ENCODE measurements at places on chromosomes 4 and X.

DNA sequence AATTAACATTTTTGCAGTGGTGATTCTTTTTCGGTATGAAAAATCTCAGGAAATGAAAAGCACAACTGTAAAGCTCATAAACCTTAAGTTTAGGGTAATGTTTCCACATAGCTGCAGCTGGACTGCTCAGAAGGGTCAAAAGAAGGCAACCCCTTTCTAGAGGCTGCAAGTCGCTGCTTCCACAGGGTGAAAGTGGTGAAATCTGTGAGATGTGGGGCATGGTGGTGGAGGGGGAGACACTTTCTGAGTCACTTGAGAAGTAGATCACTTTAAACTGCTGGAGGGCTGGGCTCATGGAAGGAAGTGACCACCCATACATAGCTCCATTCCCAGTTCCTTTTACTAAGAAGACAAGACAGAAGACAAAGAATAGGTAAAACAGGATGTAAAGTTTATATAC lies 8.7 kb downstream of the SFRP2 start:
- no peak for DNase-seq

- no peak for DNase-seq
These were observed 47.6 kb downstream of the SH3KBP1 start for GRCh38 chrX:19839770-19840254.

DNA sequence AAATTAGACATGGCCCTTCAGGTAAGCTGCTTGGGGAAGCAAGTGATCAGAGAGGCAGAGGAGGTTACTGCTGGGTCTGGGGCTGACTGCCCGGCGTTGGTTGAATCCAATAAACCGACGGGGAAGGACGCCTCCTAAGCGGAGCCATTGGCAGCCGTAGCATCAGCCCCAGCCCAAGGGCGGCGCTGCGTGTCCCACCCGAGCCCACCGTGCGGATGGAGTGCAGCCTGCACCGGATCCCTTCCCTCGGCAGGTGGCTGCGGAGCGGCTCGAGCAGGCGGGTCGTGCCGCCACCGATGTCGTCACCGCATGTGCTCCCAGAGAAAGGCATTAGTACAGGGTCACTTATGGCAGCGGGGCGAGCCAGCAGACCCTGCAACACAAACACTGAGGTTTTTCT lies 82.1 kb downstream of the ALPK1 start:
- DNase-seq, result no peak

DNA sequence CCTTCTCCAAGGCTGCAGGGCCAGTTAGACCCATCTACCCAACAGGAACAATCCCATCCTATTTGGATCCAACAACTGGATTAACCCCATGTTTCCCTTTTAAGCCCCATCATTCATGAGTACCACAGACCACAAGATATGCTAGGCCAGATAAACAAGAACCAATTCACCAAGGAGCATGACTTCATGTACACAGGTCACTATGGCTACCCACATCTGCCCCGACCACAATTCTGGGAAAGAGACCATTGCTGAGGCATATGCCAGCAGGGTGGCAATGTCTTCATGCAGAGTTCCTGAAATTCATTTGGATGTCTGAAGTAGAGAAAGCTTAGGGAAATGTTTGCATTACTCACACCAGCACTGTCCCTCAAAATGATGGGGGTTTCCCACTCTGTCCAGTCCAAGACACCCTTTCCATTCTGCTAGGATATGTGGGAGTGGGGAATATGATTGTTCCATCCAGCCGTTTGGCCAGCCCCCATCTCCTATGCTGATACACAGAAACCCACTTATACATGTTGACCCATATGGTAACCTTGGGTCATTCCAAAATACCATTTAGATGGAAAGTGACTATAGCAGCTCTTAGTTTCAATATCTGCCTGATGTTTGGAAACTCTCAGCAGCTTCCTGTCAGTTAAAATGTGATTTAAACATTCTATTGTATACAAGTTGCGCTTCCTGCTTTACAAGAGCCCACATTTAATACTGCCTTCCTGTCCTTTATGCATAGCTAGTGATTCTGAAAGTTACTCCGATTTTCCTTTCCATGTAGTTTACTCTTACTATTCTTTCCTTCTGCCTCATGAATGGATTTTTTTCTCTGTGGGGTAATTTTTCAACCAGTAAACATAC lies 129.0 kb downstream of the AMMECR1 start:
- no peak for DNase-seq

DNA sequence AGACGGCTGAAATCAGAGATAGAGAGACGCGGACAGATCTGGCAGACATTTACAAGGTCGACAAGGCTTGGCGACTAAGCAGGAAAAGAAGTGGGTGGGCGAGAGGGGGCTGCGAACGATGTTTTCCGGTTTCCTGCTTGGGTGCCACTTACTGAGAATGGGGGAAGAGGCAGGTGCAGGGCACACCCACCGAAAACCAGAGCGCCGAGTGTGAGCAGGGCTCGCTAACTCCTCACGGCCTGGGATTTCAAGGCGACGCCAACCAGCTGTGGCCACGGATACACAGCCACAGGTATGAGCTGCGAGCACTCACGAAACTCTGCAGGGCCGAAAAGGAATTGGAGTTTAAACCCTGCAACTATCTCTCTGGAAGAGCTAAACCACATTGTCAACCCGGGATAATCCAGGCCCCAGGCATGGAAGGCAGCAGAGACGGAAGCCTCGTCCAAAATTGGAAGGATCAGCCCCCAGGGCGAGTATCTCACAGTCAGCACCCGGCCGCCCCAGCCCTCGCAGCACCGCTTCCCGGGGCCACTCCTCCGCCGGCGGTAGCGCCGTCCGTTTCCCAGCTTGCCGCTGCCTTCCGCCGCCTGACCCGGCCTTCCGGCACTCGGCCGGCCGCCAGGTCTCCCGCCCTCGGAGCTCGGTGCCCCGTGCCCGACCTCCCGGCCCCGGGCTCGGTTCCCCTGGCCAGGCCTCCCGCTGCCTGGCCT lies 778 bp downstream of the CASP3 start:
- peak; percentile 31 for DNase-seq

DNA sequence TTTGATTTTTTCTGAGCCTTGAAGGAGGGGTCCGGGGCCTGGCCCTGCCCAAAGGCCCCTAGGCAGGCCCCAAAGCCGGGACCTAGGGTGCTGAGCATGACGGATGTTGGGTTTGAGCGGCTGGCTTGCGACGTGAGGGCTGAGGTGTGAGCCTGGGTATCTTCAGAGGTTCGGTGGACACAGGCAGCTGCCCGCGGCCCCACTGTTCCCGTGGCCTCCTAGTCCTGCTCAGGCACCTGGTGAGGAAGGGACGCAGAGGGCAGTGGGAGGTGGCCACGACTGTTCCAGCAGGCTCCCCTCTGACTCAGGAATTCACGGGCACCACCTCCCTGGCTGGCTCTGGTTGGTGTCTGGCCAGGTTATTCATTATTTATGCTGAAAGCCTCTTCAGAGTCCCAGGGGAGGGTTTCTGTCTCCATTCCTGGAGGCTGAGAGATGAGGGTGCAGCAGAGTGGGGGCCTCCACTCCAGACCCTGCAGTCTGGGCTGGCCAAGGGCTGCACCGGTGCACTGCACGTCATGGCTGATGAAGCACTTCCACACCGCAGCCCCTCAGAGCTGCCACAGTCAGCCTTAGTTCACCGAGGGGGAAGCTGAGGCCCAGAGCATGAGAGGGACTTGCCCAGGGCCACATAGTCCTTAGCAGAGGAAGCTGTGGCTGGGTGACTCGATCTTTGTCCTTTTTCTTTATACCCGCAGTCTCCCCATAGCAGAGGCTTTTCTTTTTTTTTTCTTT lies 2.2 kb downstream of the MSANTD1 start:
- peak; percentile 7 for DNase-seq

GRCh38 chrX:133300591-133300990 lies 82.4 kb upstream of the TFDP3 start:
- DNase-seq, result no peak

GRCh38 chr4:121304893-121305292 lies 75.9 kb downstream of the QRFPR start:
- DNase-seq, result no peak

DNA sequence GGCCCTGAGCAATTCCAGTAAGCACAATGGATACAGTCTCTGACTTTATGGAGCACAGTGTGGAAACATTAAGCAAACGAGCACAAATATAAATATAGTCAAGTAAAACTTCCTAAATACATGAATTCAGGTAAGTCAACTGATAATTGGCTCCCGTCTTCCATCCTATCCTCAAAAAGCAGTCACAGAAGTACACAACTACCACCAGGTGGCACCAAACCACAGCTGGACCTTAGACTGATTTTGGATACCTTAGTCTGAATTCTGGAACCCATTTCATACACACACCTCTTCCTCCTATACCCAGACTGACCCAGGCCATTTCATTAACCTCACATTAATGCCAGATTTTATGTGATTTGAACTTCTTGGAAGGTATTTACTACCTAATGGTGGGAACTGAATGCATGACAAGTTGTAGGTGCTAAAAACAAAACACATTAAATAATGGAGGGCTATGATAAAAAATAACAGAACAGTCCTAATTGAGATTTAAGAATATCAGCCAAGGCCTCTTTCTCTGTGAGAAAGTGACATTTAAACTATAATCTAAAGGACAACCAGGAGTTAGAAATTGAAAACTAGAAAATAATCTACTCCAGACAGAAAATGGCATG lies 77.5 kb downstream of the ELF2 start:
- peak; percentile 74 for DNase-seq

DNA sequence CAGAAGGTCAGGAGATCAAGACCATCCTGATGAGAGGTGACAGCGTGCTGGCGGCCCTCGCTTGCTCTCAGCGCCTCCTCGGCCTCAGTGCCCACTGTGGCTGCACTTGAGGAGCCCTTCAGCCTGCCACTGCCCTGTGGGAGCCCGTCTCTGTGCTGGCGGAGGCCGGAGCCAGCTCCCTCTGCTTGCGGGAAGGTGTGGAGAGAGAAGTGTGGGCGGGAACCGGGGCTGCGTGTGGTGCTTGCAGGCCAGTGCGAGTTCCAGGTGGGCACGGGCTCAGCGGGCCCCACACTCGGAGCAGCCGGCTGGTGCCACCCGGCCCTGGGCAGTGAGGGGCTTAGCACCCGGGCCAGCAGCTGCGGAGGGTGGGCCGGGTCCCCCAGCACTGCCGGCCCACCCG lies 286.9 kb downstream of the RAPGEF2 start:
- no peak for DNase-seq

DNA sequence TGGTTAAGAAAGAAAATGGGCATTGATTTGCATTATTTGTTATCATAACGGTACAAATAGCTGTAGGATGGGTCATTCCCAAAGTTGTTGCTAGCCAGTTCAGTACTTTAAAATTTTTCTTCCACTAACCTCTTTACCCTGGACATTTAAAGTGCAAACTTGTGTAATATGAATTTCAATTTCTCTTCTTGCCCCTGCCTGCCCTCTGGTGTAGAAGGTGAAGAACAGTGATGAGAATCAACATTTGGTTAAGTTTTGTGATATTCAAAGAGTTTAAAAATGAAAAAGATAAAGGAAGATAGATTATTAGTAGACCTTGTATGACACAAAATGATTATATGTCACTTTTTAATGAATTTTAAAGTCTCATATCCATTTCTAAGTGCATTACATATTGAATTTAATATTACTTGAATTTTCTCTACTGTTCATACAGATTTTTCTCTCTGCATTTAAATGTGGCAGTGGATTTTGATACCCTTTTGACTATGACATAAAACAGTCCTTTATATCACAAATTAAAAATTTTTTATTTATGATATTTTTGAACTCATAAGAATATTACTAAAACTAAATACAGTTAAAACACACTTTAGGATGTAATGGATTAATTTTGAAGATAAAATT lies 337.7 kb downstream of the BMPR1B start:
- no peak for DNase-seq

DNA sequence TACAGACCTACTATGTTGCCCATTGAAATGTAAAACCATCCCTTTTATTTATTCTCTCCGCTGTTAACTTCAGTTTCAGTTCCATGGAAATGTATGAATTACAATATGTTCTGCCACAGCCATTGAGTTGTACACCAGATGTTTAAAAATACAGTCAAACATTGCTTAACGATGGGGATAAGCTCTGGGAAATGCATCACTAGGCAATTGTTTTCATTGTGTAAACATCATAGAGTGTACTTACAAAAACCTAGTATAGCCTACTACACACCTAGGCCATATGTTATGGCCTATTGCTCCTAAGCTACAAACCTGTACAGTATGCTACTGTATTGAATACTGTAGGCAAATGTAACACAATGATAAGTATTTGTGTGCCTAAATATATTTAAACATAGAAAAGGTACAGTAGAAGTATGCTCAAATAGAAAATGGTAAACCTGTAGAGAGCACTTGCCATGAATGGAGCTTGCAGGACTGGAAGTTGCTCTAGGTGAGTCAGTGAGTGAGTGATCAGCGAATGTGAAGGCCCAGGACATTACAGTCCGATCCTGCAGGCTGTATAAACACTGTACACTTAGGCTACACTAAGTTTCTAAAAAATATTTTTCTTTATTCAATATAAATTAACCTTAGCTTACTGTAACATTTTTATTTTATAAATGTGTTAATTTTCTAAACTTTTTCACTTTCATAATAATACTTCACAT lies 2.7 kb upstream of the PF4V1 start:
- DNase-seq, result no peak

- no peak for DNase-seq
These were observed 258.5 kb upstream of the GIMD1 start for GRCh38 chr4:106627051-106627450.

- no peak for DNase-seq
These were observed 238.8 kb upstream of the PCDH10 start for GRCh38 chr4:132910229-132910748.

DNA sequence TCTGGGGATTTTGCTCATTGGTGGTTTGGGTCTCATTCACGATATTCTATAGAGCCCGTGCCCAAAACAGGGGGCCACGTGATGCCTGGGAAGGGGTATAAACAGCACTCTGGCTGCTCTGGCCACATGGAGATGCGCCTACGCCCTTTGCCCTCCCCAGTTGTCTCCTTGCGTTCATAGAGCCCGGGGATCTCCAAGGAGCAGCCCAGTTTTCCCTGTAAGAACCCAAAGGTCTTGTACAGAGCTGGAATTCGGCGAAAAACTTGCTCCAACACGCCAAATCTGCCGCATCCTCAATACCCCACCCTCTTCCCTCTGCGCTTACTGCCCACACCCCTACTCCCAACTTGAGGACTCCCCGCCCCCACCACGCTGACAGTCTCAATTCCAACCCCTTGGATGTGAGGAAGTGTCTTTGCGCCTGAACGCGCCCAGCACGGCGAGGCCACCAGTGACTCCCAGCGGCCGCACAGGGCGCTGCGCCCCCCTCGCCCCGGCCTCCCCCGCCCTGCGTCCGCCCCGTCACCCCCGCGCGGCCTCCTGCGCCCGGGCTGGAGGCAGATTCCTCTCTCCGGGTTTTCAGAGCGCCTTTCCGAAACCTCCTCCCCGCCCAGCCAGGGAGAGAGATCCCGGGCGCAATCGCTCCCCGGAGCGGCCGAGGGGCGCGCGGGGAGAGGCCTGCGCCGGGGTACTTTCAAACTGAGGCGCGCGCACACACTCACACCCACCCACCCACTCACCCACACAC lies at the start of gene NHS:
TSS of gene NHS (plus strand) at position 582 of the 748 bp plus-strand sequence. CDS start 558 bp downstream, outside the sequence.
- DNase-seq, result no peak

DNA sequence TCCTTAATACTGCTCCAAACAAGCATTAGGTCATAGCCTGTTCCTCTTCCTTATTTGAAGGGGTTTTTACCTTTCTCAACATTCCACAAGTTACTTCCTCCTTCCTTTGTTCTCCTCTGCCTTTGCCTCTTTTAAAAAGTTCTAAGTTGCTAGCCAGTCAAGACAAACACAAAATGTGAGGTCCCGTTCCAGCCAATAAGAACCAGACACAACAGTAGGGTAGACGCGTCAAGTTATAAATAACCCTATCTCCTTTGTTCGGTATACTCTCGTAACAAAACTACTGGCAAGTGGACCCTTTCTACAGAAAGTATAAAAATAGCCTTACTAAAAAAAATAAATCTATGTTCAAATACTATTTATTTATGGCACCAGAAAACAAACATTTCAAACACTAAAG lies 6.3 kb upstream of the ACE2 start:
- no peak for DNase-seq
